ENCODE measurements at places on chromosomes 4 and X.

GRCh38 chrX:16914058-16914457 lies 32.4 kb upstream of the REPS2 start:
- DNase-seq = no peak

- peak; percentile 46 for DNase-seq
Measured at GRCh38 chr4:2286904-2287593, 25.1 kb upstream of the MXD4 start.

- DNase-seq = no peak
Measured at GRCh38 chr4:110042545-110043517, 130.1 kb downstream of the EGF start.

- DNase-seq = no peak
Measured at GRCh38 chr4:156321203-156321602, 367.5 kb upstream of the CTSO start.

DNA sequence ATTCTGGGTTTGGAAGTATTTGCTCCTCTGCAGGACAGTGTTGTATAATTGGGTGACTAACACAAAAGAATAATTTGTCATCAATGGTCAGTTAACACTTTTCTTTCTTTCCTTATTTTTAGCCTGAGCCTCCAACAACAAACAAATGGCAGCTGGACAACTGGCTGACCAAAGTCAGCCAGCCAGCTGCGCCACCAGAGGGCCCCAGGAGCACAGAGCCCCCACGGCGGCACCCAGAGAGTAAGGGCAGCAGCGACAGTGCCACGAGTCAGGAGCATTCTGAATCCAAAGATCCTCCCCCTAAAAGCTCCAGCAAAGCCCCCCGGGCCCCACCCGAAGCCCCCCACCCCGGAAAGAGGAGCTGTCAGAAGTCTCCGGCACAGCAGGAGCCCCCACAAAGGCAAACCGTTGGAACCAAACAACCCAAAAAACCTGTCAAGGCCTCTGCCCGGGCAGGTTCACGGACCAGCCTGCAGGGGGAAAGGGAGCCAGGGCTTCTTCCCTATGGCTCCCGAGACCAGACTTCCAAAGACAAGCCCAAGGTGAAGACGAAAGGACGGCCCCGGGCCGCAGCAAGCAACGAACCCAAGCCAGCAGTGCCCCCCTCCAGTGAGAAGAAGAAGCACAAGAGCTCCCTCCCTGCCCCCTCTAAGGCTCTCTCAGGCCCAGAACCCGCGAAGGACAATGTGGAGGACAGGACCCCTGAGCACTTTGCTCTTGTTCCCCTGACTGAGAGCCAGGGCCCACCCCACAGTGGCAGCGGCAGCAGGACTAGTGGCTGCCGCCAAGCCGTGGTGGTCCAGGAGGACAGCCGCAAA lies 106.0 kb downstream of the KLHL8 start:
- no peak for DNase-seq

- no peak for DNase-seq
Measured at GRCh38 chrX:48823053-48823452, 3.3 kb upstream of the ERAS start.

DNA sequence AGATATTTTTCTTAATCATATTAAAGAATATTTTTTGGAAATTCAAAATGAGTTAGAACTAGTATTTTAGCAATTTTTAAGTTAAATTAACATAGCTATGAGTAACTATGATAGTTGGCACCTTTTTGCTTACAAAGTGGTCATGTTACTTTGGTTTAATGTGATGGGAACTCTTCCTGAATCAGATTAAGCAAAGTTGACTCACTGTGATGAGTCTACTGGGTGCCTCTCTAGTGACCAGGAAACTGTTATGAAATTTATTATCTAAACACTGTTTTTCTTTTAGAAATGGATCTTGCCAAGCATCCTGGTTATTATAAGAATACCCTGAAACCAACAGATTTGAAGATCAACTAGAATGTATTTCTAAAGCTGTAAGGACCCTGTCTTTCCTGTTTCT lies 985.8 kb downstream of the TRAM1L1 start:
- no peak for DNase-seq

- no peak for DNase-seq
Measured at GRCh38 chrX:38941675-38942074, 140.4 kb downstream of the MID1IP1 start.

GRCh38 chr4:114109776-114110175 lies 130.3 kb upstream of the ARSJ start:
- no peak for DNase-seq

GRCh38 chrX:29787656-29788055 lies 427.7 kb upstream of the MAGEB2 start:
- DNase-seq = no peak

DNA sequence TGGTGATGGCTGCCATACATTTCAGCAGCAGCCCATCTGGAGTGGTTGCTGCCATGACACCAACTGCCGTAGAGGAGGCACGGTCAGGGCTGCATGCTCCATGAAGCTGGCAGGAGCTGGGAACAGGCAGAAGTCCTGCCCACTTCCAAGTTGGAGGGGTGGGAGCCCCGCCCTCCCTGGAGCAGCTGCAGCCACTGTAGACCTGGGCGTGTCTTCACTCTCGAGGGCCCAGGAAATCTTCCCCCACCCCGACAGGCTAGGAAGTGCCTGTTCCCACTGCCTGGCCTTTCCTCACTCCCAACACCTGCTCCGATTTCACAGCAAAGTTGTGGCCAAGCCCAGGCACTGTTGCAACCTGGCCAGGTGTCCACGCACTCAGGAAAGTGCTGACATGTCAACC lies 42.3 kb downstream of the NALF2 start:
- DNase-seq = no peak

DNA sequence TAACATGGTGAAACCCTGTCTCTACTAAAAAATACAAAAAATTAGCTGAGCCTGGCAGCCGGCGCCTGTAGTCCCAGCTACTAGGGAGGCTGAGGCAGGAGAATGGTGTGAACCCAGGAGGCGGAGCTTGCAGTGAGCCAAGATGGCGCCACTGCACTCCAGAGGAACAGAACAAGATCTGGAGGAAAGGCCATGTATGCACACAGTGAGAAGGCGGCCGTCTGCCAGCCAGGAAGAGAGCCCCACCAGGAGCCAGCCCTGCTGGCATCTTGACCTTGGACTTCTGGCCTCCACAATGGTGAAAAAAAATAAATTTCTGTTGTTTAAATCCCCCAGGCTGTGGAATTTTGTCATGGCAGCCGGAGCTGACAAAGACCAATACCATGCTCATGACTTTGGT lies 28.2 kb upstream of the MSX1 start:
- DNase-seq = no peak

DNA sequence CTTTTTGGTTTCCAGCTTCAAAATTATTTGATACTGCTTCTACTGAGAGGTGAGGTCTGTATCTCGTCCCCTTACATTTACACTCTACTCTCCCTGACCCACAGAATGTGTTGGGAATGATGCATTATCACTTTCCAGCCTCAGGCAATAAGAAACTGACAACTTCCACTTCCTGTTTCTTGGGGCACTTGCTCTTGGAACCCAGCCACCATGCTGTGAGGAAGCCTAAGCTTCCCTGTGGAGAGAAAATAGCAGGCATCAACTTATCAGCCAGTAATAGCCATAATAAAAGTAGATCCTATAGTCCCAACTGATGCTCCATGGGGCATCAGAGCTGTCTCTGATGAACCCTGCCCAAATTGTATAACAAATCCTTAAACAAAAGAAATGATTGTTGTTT lies 32.6 kb downstream of the RELL1 start:
- no peak for DNase-seq

GRCh38 chrX:52346174-52347165 lies 22.4 kb upstream of the XAGE2 start:
- DNase-seq = no peak

- no peak for DNase-seq
Measured at GRCh38 chr4:110371016-110371770, 104.8 kb upstream of the ENPEP start.

GRCh38 chr4:5678977-5679376 lies 29.4 kb downstream of the EVC2 start:
- no peak for DNase-seq

DNA sequence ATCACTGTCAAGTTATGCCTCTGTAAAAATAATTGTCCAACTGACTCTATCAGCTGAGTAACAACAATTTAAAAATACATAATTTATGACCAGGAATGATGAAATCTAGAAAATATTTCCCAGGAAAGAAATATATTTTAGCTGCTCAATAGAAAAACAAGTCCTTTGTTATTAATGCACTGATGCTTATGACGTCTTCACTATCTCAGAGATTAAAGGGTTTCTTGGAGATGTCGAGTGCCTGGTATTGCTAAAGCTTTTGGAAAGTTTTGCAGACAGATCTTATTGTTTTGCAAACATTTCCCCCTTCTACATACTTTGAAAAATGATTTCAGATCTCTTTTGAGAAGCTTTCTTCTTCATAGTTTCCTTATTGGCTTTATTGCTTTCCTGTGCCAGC lies 154.6 kb upstream of the RPS6KA3 start:
- DNase-seq = no peak

- DNase-seq = no peak
Measured at GRCh38 chr4:138104284-138104680, 137.9 kb downstream of the SLC7A11 start.

DNA sequence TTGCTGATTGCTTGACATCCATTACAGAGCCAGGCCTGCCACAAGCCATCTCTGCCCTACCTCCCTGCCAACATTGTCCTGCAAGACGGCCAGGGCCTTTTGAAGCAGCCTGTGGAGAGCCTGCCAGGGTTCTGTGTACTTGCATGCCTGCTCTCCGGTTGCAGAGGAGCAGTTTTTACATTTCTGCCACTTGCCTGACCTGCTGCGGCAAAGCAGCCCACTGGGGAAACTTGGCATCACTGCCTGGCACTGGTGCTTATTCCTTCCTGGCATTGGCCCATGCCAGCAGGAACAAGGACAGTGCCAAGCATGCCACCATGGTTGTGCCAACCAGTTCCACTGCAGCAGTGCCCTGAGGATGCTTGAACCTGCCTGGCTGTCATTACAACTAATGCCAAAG lies 167.1 kb downstream of the NHS start:
- DNase-seq = no peak

- peak; percentile 92 for DNase-seq
Measured at GRCh38 chr4:3387943-3388361, 53.8 kb upstream of the HGFAC start.

DNA sequence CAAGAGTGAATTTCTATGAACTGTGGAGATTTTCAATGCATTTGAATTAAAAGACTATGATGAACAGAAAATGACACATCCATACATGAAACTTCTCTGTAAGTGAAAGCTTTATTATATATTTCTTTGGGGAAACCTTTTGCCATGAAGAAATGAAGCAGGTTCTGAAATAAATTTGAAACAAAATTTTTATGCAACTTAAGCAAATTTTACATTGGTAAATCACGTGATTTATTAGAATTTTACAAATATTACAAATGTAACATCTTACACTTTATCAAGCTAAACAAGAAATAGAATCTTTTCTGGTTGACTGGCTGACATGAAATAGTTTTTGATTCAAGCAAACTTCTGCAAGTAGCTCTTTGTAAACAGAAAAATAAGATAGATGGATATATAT lies 131.2 kb downstream of the IL1RAPL1 start:
- DNase-seq = no peak

- DNase-seq = peak; percentile 20
Measured at GRCh38 chr4:137700751-137701150, 168.5 kb upstream of the PCDH18 start.

DNA sequence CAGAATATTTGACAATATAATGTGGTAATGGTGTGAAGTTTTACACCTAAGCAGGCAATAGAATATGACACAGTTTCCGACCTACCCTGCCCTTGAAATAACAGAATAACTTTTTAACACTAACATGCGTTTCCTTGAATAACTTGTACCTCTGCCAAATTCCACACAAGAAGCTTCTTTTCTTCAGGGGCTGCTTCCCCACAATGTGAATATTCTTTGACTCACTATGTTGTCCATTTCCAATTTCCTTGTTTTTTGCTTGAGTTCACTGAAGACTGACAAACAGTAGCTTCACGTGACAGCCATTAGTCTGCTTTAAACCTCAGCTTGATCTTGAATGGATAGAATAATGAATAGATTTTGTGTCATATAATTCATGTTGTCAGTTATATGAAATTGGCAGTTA lies 14.3 kb downstream of the SHROOM3 start:
- no peak for DNase-seq

- DNase-seq = no peak
Measured at GRCh38 chr4:5843573-5844530, 49.0 kb downstream of the CRMP1 start.

DNA sequence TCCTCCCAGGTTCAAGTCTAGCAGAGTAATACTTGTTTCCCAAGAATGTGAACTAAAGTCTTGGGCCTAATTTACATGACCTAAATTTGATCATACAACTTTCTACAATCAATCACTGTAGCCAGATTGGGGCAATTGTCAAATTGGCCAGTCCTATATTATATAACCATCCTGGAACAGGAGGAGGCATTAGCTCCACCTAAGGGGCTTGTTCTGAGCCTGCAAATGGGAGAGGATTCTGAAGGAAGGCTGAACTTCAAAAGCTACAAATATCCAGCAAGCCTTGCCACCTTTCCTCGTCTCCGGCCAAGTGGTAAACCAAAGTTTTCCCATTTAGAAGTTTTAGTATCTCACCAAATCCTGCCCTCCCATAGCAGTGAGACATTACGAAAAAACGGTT lies 1289.6 kb upstream of the TENM3 start:
- no peak for DNase-seq

DNA sequence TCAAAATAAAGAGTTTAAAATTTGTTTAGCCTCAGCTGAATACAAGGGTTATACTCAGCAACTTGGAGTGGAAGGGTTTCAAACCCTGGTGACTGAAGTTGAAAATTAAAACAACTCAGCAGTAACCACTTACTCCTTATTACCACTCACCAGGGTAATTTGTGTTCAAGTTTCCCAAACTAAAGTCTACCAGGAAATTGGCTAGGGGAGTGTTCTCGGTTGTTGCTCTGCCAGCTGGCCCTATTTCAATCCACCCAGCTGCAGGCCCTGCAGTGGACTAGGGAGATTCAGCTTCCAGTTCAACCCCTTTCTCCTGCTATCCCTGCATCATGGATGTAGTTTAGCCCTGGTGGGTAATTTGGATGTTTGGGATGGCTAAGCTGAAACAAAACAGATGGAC lies 37.8 kb upstream of the EXOC1L start:
- DNase-seq = no peak

DNA sequence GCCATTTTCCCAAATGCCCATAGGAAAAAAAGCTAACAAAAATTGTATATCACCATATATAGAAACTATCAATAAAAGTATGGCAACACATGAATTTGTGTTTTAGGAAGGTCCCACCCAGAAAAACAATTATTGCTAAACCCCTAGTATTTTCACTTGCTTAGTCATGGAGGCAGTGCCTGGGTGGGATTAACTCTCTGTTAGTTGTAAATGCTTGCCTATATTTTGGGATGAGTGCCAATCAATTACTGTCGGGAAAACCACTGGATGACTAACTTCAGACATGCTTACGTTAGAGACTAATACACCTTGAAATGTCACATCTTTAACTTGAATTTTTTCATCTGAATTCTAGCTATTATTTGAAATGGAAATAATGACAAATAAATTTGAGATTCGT lies 33.9 kb downstream of the TMPRSS11A start:
- DNase-seq = no peak

Measured in aorta (tissue), 5 donors.